ENCODE measurements at places on chromosomes 5 and 9. TPM values are rescaled to one million over a fixed set of nuclear protein-coding genes. Genes with fewer than 3 reads are reported as not detected.

Gene CD72
- total RNA-seq, result 0.91 TPM

GRCh38 chr5:164433106-164433870 is 927.9 kb downstream of the MAT2B start:
- no peak for DNase-seq

GRCh38 chr5:35436400-35437057 is 181.1 kb upstream of the SPEF2 start:
- no peak for DNase-seq

Gene PCA3
- total RNA-seq, result not detected

Gene DMAC1
- 41.6 TPM for total RNA-seq

- DNase-seq, result no peak
Measured at GRCh38 chr5:1462358-1462757, 17.1 kb upstream of the SLC6A3 start.

GRCh38 chr5:40995801-40996586 is 75.1 kb downstream of the MROH2B start:
- DNase-seq, result no peak

- DNase-seq, result no peak
Measured at GRCh38 chr9:131333771-131334628, 44.5 kb downstream of the PLPP7 start.

Gene ZFP62
- total RNA-seq, result 21.7 TPM

Gene SLC1A1
- 6.8 TPM for total RNA-seq

DNA sequence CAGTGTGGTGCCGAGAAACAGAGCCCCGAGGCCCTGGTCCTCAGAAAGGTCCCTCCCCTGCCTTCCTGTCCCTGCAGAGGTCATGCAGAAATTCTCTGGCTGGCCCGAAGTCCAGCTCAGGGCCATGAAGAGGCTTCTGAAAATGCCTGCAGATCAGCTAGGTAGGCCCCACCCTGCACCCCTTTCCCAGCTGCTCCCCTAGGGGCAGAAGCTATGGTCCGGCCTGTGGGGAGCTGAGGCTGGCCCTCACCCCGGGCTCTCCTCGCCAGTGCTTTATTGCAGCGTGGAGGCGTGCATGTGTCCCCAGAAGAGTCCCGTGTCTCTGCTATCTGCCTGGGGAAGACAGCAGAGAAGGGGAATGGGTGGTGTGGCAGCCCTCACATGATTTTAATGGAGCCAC is 19.9 kb downstream of the REXO4 start:
- no peak for DNase-seq

- DNase-seq, result no peak
Measured at GRCh38 chr5:111432883-111433536, 79.3 kb downstream of the STARD4 start.

DNA sequence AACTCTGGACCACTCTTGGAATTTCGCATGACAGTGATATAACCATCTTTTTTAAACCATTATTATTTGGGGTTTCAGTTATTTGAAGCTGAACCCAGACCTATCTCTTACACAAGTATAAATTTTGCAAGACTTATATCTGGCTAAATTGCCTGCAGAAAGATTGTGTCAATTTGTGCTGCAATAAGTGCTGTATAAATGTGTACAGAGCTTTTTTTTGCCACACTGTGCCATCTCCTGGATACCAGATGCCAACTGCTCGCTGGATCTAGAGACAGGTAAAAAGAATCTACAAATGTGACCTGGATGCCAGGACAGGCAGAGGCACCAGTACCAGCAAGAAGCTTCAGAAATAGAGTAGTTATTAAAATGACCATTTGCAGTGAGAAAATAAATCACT is 25.9 kb upstream of the TTC39B start:
- no peak for DNase-seq

DNA sequence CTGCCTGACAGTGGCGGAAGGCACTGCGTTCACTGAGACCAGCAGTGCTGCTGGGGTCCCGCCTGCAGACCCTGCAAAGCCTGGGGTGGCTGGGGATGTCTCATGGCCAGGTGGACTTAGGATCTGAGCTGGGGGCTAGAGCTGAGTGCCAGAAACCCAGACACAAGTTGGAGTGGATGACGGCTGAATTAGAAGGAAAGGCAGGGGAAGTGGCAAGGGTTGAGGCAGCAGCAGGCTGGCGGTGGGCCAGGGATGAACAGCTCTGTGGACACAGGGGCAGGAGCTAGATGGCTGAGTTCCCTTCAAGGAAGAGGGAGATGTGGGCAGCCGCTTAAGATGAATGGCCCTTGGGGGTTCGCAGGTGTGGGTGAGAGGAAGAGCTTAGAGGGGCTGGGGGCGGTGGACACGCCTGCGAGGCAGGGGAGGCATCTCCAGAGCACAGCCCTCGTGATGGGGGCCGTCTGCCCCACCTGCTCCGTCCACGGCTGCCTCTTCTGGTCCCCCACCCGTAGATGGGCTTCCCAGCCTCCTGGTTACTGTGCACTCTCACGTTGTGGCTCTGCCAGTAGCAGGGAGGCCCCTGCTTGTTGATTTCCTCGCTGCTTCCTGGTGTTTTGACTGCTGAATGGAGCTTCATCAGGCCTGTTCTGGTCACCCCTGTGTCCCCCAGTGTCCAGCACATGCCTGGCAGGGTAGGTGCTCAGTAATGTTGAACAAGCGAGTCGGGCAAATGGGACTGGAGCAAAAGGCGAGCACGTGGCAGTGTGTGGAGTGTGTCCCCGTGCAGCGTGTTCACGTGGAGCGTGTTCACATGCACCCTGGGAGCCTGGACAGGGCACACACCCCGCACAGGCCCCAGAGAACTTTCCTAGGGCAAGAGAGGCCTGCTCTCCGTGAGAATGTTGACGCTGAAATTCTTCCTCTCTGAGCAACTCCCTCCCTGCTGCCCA is 168.2 kb downstream of the CACNA1B start:
- peak; percentile 78 for DNase-seq

DNA sequence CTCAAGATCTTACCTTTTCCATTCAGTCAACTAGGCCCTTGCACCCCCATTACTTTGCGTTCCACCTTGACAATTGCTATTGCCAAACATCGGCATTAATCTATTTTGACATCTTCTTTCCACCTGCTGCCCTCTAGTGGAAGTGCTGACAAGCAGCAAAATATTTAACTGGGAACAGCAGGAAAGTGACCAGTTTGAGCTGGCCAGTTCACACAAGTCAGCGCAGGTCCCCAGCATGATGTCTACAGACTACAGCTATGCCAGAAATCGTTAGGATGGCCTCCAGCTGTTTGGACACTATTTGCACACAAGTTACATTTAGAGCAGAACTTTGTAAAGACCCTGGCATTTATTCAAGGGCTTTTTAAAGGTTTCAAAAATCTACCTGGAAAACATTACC is 160.1 kb downstream of the GHR start:
- DNase-seq, result no peak

Gene TCF7
- 0.57 TPM for total RNA-seq

Gene FOXD4L4
- not detected for total RNA-seq

- no peak for DNase-seq
Measured at GRCh38 chr5:135120951-135121350, 86.9 kb upstream of the PITX1 start.

Gene LRRTM2
- total RNA-seq, result not detected

DNA sequence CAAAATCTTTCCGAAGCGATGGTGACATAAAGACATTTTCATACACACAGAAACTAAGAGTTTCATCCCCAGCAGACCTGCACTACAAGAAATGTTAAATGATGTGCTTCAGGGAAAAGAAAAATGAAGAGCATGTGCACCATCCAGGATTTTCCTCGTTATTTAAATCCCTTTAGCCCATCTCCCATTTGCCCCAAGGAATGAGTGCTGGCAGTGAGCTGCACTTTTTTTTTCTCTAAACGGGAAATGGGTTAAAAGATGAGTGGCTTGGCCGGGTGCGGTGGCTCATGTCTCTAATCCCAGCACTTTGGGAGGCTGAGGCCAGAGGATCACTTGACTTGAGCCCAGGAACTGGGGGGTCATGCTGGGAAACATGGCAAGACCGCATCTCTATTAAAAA is 6.8 kb upstream of the LRRC14B start:
- no peak for DNase-seq

DNA sequence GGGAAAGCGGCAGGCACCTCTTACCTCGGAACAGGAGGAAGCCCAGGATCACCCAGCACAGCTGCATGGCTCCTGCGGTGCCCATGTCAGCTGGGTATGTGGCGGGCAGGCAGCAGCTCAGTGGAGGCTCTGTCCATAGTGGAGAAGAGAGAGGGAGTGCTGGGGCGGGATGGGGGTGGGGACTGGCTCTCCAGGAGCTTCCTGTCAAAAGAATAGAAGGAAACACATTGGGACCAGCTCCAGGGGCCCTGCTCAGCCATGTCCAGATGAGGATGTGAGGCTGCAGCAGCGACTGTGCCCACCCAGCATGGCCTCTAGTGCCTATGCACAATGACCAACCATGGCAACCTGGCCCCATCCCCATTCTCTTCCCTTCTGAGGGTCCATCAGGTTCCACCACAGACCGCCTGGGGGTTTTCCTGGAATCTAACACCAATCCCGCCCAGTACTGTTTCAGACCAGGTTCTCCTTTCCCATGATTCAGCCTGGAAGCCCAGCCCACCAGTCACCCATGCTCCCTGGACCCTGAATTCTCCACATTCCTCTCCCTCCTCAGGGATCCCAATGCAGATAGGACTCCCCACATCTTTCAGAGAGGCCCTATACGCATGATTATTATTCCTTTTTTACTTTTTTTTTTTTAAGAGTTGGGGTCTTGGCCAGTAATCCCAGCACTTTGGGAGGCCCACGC is at the start of gene ECSCR:
ECSCR (minus strand) TSS at position 158 of the 691 bp plus-strand sequence; CDS start at position 85, 73 bp downstream.
- DNase-seq, result no peak

Gene SKP1
- 320 TPM for total RNA-seq

Gene PKN3
- total RNA-seq, result 8.0 TPM

Measured in osteocyte (in vitro differentiated cells).